ENCODE measurements at places on chromosomes 7 and 10. TPM values are rescaled to one million over a fixed set of nuclear protein-coding genes. Genes with fewer than 3 reads are reported as not detected.

- H3K4me3 ChIP-seq: no peak overlapping the region
- no peaks in the 10 kb centered on the region for H3K27me3 ChIP-seq
- no peak overlapping the region for H3K27ac ChIP-seq
- H3K36me3 ChIP-seq: no peaks in the 10 kb centered on the region
- no peak for DNase-seq
Measured at GRCh38 chr10:86178401-86179152, 188.0 kb downstream of the GRID1 start.

DNA sequence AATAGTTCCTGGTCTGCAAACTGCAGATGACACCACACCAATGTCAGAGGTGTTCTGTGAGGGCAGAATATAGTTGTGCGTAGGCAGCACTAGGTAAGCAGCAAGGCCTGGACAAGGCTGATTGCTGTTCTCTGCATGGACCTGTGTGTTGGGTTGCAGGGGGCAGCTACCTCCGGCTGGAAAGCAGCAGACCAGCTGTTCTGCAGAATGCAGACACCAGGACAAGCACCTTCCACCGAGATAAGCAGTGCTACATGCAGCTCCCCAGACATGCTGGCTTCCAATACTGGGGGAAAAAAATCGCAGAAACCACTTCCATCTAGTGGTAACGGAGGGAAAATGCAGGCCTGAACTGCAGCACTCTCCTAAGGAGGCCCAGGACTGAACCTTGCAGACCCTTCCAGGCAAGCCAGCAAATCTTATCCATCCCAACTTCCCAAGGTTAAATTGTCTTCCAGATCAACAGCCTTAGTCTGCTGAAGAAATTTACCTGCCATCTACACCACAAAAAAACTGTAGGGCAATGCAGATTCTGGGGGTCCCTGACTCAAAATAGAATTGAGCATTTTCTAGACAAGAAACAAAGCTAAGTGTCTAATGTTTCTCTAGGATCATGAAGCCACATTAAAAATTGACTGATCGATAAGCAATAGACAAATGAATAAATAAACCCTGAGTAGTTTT lies 50.5 kb upstream of the COBL start:
- no peak overlapping the region for H3K27ac ChIP-seq
- no peaks in the 10 kb centered on the region for H3K27me3 ChIP-seq
- no peaks in the 10 kb centered on the region for H3K4me1 ChIP-seq
- H3K36me3 ChIP-seq: no peaks in the 10 kb centered on the region

GRCh38 chr7:2513702-2514101 lies 5.9 kb upstream of the LFNG start:
- peaks cover 23% of the 10 kb centered on the region for H3K4me1 ChIP-seq
- H3K27me3 ChIP-seq: peaks cover 1% of the 10 kb centered on the region
- H3K36me3 ChIP-seq: no peaks in the 10 kb centered on the region
- H3K27ac ChIP-seq: no peak overlapping the region

GRCh38 chr7:16967300-16967811 lies 85.6 kb upstream of the AGR3 start:
- DNase-seq: peak; percentile 33
- no peak overlapping the region for H3K27ac ChIP-seq
- no peaks in the 10 kb centered on the region for H3K27me3 ChIP-seq
- no peak overlapping the region for H3K4me3 ChIP-seq

GRCh38 chr7:78350926-78351325 lies 552.4 kb downstream of the PHTF2 start:
- H3K4me3 ChIP-seq: no peak overlapping the region
- H3K4me1 ChIP-seq: no peaks in the 10 kb centered on the region
- no peak for DNase-seq
- no peaks in the 10 kb centered on the region for H3K27me3 ChIP-seq
- H3K27ac ChIP-seq: no peak overlapping the region
- no peaks in the 10 kb centered on the region for H3K36me3 ChIP-seq

- H3K4me3 ChIP-seq: no peak overlapping the region
- H3K27ac ChIP-seq: no peak overlapping the region
- peaks cover 3% of the 10 kb centered on the region for H3K4me1 ChIP-seq
- no peaks in the 10 kb centered on the region for H3K36me3 ChIP-seq
- no peak for DNase-seq
Measured at GRCh38 chr7:107233174-107233573, 64.4 kb downstream of the HBP1 start.

- no peaks in the 10 kb centered on the region for H3K4me1 ChIP-seq
- H3K36me3 ChIP-seq: no peaks in the 10 kb centered on the region
- no peak overlapping the region for H3K4me3 ChIP-seq
- DNase-seq: no peak
Measured at GRCh38 chr7:23533238-23533604, 1.4 kb upstream of the TRA2A start.

- H3K27me3 ChIP-seq: no peaks in the 10 kb centered on the region
- H3K27ac ChIP-seq: peak overlapping the region; percentile 53
- DNase-seq: peak; percentile 55
- H3K4me1 ChIP-seq: peaks cover 8% of the 10 kb centered on the region
Measured at GRCh38 chr10:87694011-87694794, 34.5 kb downstream of the PAPSS2 start.

GRCh38 chr7:121793716-121794115 lies 79.2 kb upstream of the PTPRZ1 start:
- no peak overlapping the region for H3K27ac ChIP-seq
- H3K4me3 ChIP-seq: no peak overlapping the region
- DNase-seq: no peak
- H3K4me1 ChIP-seq: no peaks in the 10 kb centered on the region

DNA sequence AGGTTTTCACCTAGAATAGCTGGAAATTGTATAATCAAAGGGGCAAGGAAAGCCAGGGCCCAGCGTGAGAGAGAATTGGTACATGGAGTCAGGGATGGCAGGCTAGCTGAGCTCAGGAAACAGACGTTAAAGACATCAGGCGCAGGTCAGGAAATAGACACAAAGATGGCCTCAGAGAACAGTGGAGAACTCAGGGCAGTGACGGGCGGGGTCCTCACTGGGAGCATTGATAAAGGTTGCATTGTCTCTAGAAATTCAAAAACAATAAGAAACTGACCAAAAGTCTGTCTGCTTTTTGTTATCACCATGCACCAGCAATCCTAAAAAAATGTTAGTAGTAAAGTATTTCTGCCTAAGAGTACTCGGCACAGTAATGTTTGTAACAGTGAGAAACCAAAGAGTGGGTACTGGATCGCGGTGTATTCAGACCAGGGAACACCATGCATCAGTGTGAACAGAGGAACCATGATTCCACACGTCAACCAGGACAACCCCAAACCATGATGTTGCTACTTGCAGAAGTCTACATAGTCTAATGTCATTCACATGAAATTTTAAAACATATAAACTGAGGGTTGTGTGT lies 81.9 kb upstream of the AUTS2 start:
- H3K4me1 ChIP-seq: no peaks in the 10 kb centered on the region
- H3K36me3 ChIP-seq: no peaks in the 10 kb centered on the region
- no peak overlapping the region for H3K4me3 ChIP-seq

DNA sequence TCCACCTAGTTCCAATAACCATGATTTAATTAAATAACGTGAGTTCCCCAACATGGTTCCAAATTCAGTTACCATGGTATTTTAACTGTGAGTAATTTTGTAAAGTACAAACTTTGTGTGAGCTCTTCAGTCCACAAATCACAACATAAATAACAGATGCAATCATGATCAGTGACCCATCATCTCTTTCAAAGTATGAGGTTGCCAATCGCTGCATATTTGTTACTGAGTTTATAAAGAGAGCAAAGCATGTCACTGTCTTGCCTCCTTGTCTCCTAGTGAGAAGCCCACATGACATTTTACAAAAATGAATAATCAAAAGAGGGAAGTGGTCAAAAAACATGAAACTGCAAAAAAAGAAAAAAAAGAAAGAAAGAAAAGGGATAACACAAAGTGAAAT lies 69.1 kb upstream of the PDSS1 start:
- no peak for DNase-seq
- H3K4me1 ChIP-seq: no peaks in the 10 kb centered on the region
- no peaks in the 10 kb centered on the region for H3K27me3 ChIP-seq
- no peak overlapping the region for H3K4me3 ChIP-seq

GRCh38 chr7:124323597-124323996 lies 290.7 kb upstream of the TMEM229A start:
- H3K27me3 ChIP-seq: no peaks in the 10 kb centered on the region
- no peak overlapping the region for H3K27ac ChIP-seq
- no peak overlapping the region for H3K4me3 ChIP-seq
- H3K36me3 ChIP-seq: no peaks in the 10 kb centered on the region
- DNase-seq: no peak
- H3K4me1 ChIP-seq: no peaks in the 10 kb centered on the region

DNA sequence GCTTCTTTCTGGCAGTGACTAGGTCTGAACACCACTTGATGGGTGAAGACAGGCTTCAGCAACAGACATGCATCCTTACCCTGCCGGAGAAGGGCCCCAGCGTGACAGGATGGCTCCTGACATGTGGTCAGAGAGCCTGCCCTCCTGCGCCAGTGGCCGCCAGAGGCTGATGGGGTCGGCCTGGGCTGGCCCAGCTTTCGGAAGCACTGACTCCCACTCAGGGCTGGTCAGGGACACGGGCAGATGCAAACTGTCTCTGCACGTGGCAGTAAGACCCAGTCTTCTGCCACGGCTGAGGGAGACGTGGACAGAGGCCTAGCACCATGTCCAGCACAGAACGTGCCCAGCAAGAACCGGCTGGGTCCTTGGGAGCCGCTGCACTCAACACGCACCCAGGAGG lies 10.2 kb downstream of the TUBGCP2 start:
- H3K36me3 ChIP-seq: peaks cover 62% of the 10 kb centered on the region
- H3K27ac ChIP-seq: no peak overlapping the region
- no peak for DNase-seq
- H3K4me3 ChIP-seq: no peak overlapping the region

DNA sequence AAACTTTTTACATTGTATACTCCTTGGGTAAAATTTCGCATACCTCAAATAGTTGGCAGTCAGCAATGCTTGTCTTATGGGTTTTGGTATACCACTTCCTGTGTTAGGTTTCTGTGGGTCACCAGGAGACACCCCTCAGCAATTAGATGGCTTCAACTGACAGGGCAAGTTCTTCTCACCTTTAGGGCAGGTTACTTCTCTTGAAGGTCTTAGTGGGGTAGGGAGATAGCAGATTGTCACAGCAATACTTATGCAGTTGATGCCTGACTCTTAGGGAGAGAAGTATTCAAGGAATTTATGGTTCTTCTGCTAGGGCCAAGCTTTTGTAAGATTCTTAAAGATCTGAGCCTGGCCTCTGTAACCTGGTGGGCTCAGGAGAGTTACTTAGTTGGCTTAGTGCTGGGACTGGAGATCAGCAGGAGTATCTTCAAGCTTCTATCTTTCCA lies 42.9 kb downstream of the MKLN1 start:
- H3K4me1 ChIP-seq: peaks cover 15% of the 10 kb centered on the region
- no peak overlapping the region for H3K4me3 ChIP-seq
- DNase-seq: peak; percentile 66
- H3K36me3 ChIP-seq: no peaks in the 10 kb centered on the region
- H3K27me3 ChIP-seq: no peaks in the 10 kb centered on the region
- peak overlapping the region; percentile 27 for H3K27ac ChIP-seq

DNA sequence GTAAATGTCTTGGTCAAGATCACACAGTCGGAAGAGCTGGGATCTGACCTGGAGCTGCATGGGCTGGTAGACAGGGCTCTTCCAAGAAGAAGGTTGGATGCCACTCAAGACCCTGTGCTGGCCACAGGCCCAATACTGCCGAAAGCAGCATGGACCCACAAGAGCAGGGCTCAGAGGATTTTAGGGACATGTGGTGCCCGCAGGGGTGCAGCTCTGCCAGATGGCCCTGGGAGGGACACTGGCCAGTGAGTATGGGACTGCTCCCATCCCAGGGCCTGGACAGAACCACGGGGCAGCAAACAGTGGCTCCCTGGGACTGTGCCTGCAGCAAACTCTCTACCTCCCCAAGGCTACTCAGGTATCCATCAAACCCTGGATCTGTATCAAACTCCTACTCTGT lies 12.4 kb downstream of the MAT1A start:
- H3K27ac ChIP-seq: no peak overlapping the region
- no peak for DNase-seq
- no peaks in the 10 kb centered on the region for H3K36me3 ChIP-seq
- H3K27me3 ChIP-seq: peaks cover 32% of the 10 kb centered on the region
- H3K4me3 ChIP-seq: no peak overlapping the region
- H3K4me1 ChIP-seq: no peaks in the 10 kb centered on the region

GRCh38 chr10:80154978-80155695 lies 22.6 kb downstream of the PLAC9 start:
- no peaks in the 10 kb centered on the region for H3K27me3 ChIP-seq
- peaks cover 56% of the 10 kb centered on the region for H3K36me3 ChIP-seq
- peak; percentile 96 for DNase-seq
- H3K4me3 ChIP-seq: no peak overlapping the region
- H3K4me1 ChIP-seq: peaks cover 45% of the 10 kb centered on the region

DNA sequence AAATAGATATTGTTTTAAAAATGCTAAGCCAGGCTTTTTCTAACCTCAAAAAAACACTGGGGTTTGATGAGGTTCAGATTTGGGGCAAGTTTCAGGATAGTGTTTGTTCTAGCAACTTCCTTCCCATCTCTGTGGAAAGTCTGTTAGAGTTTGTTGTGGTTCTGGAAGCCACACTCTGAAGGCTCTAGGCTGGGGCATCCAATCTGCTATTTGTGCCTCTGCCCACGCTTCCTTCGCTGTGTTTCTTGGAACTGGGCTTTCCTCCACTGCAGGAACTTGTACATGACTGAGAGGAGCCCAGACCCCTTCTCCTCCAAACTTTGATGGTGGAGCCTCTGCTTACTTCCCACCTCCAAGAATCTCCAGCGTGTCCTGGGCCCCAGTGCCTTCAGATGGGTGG lies 108.5 kb upstream of the SLC25A13 start:
- H3K4me3 ChIP-seq: no peak overlapping the region
- H3K4me1 ChIP-seq: no peaks in the 10 kb centered on the region
- 0 out of 2 replicates have a peak, but pooled peaks cover 1% of the 10 kb centered on the region for H3K27me3 ChIP-seq
- DNase-seq: no peak
- no peaks in the 10 kb centered on the region for H3K36me3 ChIP-seq

GRCh38 chr10:28312572-28312971 lies 9.7 kb upstream of the MPP7 start:
- H3K4me3 ChIP-seq: no peak overlapping the region
- DNase-seq: no peak

GRCh38 chr7:155090684-155091083 lies 20.6 kb downstream of the HTR5A start:
- H3K27ac ChIP-seq: no peak overlapping the region
- no peaks in the 10 kb centered on the region for H3K4me1 ChIP-seq
- no peaks in the 10 kb centered on the region for H3K27me3 ChIP-seq
- no peaks in the 10 kb centered on the region for H3K36me3 ChIP-seq
- DNase-seq: no peak
- no peak overlapping the region for H3K4me3 ChIP-seq

The ADAM8 gene
- polyA plus RNA-seq: 0.90 TPM

The RPEL1 gene
- 0.07 TPM for polyA plus RNA-seq

The LRMDA gene
- 0.07 TPM for polyA plus RNA-seq

The CAMK2B gene
- 0.14 TPM for polyA plus RNA-seq

The PKD1L1 gene
- polyA plus RNA-seq: 0.03 TPM

The SPDYE16 gene
- polyA plus RNA-seq: not detected

The PIK3AP1 gene
- polyA plus RNA-seq: 0.14 TPM

The PRKAR2B gene
- polyA plus RNA-seq: 3.1 TPM

Measured in IMR-90 (cell line).